ENCODE measurements at places on chromosomes 2 and 18. TPM values are rescaled to one million over a fixed set of nuclear protein-coding genes. Genes with fewer than 3 reads are reported as not detected.

Gene RNASEH1
- 23.7 TPM for polyA plus RNA-seq

Gene EFHD1
- not detected for polyA plus RNA-seq

Gene MAP2
- 0.69 TPM for polyA plus RNA-seq

- DNase-seq = no peak
These were observed 19.5 kb downstream of the STRADB start for GRCh38 chr2:201470821-201471731.

DNA sequence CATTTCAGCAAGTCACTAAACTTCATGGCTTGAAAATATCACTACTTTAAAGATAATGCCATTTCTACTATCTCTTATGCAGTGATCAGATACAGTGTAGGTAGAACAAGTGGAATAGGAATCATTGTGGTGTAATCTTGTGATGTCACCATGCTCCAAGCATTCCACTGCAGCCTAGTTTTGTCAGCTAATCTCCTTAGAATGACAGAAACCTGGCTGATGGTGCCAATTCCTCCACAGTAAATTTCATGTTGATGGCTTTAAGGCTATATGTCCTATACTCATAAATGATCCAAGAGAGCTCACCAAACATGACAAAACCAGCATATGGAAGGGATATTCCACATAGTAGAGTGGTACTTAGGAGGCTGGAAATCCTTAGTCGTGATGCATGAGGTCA lies 184.9 kb downstream of the PDE1A start:
- no peak for DNase-seq

DNA sequence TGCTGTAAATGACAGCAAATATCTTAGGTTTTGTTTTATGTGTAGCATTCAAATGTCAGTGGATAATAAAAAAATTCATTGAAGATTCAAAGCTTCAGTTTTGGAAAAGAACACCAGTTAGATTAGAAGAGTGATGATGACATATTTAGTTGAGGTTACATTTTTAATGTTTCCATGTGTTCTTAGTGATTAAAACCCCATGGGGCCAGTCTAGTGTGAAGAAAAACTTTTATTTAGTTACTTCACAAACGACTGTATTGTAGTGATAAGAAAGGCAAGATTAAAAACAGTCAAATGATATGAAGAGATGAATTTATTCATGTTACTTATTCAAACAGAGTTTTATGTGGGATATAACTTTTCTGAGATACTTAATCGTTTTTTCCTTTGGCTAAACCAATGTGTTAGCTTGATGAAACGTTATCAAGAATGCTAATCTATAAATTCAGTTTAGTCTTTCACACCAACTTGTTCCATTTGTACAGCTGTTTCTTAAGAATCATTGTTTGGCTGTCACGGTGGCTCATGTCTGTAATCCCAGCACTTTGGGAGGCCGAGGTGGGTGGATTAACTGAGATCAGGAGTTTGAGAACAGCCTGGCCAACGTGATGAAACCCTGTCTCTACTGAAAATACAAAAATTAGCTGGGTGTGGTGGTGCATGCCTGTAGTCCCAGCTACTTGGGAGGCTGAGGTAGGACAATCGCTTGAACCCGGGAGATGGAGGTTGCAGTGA lies 11.6 kb downstream of the BMPR2 start:
- DNase-seq = no peak

GRCh38 chr2:88099798-88100488 lies 27.9 kb downstream of the FABP1 start:
- no peak for DNase-seq
